Retina (tissue), 1 donor: ENCODE measurements at places on chromosomes 6 and 20.

DNA sequence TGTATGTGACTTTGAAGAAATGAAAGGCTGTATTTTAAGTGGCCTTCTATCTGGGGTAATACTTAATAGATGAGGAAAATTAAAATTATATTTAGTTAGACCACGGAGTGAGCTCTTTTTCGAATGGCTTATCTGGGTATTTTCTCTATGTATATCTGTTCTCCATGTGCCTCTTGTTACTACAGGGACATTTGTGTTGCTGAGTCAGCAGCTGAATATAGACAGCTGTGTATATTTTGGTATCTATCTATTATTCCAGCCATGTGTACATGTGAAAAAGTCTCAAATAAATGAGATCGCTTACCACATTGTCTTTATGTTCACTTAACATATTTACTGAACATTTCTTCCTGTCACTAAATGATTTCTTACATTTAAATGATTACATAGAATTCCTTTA, 57.2 kb downstream of the TMEM200A start:
- no peak for DNase-seq

GRCh38 chr6:3523271-3523670, 66.4 kb upstream of the SLC22A23 start:
- no peak for DNase-seq

DNA sequence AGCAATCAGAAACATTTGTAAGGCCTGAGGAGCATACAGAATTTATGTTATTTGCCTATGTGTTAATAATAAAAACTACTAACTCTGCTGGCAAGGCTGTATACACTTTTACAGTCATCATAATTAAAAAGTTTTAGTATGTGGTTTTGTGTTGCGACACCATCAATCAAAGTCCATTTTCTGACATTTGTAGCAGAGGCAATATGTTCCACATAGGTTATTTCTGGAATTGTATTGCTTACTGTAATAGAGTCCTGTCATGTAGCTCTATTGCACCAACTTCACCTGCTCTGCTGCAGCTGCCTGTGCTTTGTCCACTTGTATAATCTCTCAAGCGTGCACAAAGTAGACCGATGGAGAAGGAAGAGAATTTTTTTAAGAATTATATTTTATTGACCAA, 501.8 kb downstream of the HACE1 start:
- DNase-seq, result no peak

GRCh38 chr6:134909701-134910592, 40.0 kb downstream of the ALDH8A1 start:
- peak; percentile 36 for DNase-seq

DNA sequence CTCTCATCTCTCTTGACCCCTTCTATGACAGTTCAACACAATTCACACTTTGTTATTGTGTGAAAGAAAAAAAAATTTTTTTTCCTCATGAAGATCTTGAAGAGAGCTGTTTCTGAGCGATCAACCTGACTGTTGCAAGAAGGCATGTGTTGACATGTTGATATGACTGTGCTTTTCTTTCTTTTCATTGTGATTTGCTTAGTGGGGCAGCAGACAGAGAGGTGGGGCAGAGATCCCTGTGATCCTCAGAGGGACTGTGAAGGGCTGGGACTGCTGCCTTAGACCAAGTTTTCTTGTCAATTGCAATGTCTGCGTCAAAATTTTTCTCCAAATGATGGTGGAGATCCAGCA, 70.8 kb upstream of the IYD start:
- DNase-seq, result no peak

DNA sequence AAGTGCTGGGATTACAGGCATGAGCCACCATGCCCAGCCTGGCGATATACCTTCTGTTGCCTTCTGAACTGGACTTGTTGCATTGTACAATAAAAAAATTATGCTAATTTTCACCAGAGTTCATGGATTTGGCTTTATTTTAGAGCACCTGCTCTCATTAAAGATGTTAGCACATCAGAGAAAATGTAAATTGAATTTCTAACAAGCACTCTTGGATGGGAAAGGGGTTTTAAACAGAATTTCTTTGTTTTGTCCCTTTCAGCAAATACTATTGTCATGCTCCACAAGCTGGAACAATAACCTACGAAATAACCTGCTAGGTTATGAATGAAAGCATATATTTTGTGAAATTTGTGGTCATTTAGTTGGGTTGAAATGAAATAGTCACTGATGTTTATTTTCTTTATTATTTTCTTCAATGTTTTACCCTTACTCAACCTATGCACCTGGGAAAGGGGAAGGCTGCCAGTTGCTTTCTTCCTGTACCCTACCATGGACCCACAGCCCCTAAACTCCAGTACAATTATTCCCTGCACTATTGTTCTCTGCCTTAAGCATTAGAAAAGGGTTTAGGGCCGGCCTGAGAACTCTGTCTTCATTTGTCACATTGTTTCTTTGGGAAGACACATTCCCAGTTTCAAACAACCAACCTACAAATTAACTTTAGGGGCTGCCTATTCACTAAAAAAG, 22.2 kb downstream of the ZDHHC14 start:
- DNase-seq, result no peak

GRCh38 chr6:131657630-131658111, 20.6 kb downstream of the ENPP3 start:
- no peak for DNase-seq

GRCh38 chr6:135097172-135097571, 42.5 kb upstream of the HBS1L start:
- DNase-seq, result no peak

DNA sequence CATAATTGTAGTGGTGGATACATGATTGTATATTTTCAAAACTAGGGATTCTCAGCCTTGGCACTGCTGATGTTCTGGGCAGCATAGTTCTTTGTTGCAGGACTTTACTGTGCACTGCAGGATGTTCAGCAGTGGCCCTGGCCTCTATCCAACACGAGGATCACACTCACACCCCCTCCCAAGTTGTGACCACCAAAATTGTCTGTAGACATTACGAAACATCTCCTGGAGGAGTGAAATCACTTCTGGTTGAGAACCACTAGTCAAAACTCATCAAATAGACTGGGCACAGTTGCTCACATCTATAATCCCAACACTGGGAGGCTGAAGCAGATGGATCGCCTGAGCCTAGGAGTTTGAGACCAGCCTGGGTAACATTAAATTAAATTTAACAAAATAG, 123.1 kb upstream of the CDYL start:
- no peak for DNase-seq

DNA sequence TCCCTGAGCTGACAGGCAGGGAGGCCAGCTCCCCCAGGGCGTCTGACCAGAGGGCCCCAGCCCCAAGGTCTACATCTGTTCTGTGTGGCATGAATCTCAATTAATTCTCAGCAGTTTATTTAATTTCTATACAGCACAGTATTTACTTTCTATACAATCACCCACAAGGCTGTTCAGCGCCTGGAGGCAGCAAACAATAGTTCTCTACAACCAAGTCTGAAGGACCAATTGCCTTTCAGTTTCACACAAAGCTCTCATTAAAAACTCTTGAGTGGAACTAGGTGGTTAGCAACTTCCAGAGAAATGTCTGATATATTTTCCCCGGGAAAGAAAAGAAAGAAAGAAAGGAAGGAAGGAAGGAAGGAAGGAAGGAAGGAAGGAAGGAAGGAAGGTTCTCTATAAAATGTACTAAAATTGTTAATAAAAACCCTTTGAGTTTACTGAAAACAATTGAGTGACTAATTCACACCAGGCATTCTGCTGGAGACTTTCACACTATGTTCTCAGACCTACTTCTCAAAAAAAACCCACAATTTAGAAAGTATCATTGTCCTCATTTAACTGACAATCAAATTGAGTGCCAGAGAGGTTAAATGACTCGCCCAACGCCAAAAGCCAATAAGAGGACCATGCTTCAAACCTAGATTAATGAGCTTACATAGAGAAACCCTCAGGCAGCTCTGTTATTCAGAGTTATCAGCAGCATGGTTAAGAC, 62.5 kb downstream of the METTL24 start:
- DNase-seq, result no peak

DNA sequence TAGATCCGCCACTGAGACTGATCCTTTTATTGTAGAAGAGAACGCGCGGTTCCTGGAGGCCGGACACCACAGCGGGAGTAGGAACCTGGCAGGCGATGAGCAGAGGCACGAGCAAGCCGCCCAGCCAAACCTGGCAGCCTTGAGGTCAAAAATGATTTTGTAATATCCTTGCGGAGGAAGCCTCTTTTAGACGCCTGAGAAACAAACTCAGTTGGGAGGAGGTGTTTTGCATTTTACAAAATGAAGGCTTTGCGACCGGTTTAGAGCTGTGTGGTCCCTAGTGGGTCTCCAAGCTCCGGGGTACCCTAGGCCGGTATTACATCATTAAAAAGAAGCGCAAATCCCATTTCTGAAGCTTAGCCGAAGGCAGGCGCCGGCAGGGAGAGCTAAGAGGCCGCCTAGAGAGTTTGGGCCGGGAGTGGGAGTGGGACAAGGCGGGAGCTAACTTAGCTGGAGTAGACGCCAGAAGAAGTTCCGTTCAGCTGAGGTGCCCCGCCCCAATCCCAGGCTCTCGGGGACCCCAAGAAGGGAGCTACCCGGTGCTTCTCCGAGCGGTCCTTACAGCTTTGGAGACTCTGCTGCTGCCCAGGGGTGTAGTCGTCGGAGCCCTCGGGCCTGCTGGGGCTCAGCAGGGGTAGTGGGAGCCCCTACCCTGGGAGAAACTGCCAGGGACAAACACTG, 1.9 kb upstream of the TBX18 start:
- DNase-seq, result no peak

- DNase-seq, result peak; percentile 71
These were observed 1.3 kb downstream of the MAN1A1 start for GRCh38 chr6:119348096-119348747.

DNA sequence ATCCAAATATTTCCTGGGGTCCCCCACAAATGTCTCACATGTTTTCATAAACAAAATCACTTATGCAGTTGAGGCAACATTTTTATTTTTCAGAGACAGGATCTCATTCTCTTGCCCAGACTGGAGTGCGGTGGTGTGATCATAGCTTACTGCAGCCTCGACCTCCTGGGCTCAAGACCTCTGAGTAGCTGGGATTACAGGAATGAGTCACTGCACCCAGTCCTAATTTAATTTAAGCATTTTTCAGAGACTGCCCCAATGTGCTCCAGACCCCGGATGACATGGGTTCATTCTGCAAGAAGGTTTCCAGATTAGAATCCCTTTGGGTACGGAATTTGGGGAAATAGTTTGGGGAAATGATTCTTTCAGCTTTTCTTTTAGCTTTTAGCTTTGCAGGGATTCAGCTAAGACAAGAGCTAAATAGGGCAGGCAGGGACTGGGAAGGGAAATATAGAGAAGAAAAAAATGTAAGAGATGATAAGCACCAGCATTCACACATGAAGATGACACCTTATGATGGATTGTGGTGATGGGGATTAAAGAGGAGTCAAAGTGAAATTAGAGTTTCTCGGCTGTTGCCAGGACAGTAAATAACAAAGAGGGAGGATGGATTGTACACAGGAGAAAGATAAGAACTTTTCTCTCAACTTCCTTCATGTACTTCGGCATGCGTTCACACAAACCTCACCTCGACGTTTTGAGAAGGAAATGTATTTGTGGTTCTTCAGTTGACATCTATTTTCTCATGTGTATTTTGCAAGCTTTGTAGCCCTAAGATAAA, 169.4 kb upstream of the TAB2 start:
- no peak for DNase-seq

DNA sequence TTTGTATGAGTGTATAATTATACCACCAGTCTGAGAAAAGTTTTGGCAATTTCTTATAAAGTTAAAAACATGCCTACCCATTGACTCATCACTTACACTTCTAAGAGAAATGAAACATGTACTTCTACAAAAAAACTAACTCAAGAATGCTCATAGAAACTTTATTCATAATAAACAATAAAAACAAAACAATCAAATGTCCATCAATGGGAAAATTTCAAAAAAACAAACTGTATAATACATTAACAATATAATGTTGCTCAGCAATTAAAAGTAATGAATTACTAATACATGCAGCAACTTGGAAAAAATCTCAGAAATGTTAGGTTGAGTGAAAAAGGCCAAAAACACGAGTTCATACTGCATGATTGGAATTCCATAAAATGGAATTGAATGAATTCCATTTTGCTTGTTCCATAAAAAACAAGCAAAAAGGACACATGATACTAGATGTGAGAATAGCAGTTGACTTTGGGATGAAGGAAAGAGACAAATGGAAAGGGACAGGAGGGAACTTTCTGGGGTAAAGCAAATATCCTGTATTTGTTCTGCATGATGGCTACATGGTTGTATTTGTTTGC, 726.6 kb downstream of the RFPL4B start:
- no peak for DNase-seq

DNA sequence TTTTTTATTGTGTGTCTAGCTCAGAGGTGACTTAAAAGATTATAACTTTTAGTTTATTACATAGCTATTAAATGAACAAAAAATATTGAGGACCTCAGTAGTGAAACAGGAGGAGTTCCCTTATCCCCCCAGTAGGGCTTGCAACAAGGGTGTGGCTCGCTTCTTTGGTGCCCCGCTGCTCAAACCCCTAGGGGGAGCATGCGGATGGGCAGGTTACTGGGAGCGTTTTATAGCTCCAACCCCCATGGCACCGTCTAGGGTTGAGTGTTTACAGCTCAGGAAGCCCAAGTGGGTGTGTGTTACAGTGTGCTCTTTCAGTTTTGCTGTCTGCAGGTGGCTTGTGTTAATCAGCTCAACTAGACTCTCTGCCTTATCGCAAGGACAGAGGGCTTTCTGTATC, 1513.7 kb downstream of the GRIK2 start:
- DNase-seq, result no peak

DNA sequence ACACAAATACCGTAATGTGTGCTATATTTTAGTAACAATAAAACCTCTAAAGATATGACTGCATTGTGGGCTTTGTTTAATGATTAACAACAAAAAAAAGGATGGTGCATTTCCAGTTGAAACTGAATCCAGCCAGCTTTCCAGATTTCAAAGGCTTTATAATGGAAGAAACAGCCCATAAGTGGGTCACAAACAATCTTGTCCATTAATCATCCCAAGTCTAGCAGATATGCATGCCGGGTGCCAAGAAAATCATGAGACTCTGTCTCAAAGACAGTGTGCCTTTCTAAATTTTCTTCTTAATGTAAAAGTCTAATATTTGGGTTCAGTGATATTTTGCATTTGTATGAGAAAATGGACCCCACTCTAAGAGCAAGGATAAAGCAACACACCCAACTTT, 20.6 kb upstream of the LAMP5 start:
- no peak for DNase-seq

GRCh38 chr20:25632940-25633790, 9.4 kb upstream of the NANP start:
- DNase-seq, result no peak

DNA sequence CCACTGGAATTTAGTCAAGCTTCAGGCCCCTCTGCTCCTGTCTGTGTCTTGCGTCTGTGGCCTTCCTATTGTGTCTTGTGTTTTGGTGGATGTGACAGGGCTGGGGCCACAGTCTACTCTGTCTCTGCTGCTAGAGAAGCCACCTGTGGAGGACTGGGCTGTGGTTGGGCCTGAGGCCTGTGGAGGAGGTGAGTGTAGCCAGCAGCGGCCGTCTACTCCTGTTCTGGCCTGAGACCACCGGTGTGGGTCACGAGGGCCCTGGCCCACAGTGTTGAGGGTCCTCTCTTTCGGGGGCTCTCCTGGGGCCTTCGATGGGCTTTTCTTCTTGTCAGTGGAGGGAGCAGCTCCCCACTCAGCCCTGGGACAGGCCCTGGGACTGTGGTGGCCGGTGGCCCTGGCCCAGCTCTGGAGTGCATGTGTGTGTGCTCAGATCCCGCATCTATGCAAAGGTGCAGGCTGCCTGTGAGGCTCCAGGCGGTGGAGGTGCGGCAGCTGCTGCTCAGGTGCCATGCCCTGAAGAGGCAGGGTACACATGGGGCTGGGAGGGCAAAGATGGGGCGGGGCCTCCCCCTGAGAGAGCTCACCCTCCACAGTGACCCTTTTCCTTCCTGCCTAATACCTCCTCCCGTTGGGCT, 20.8 kb downstream of the SDCBP2 start:
- no peak for DNase-seq

GRCh38 chr20:11411765-11412164, 505.9 kb upstream of the BTBD3 start:
- no peak for DNase-seq
